Stimulated activated naive B cell treated with anti-CD40 and anti-IgM and Interleukin-4, amounts not matched to agents 10 μg/mL and 1 μg/mL and 100 μg/mL, for 72 hours (primary cell): ENCODE measurements at places on chromosomes 4 and X.
A peak's percentile ranks its signal among the peaks of the same experiment; 100 is the strongest.

GRCh38 chr4:91114386-91114785 lies 987.2 kb downstream of the CCSER1 start:
- no peak for DNase-seq

DNA sequence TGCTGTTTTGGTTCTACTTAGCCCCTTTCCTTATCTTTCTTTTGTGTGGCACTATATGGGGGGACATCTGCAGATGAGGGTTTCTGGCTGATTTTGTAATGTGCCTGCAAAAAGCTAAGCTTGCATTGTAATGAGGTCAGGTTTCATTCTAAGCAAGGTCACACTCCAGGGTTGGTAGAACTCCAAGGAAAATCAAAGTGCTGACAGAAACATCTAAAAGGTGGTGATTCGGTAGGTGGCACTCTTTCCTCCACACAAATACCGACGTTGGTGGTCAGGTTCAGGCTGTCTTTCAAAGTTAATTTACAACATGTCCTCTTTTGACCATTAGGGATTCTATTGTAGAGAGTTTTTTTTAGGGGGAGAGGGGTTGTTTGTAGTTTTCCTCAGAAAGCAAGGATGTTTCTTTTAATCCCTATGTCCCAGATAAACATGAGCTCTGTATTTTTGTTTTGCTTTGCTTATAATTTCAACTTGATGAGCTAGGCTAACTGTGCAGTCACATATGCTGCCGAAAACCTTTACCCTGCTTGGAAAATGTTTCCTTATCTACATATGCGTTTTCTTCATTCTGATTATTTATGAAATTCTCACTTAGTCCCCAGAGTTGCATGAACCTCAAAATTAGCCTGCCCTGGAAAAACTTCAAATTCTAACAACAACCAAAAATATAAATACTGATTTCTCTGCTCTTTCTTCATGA lies 434.2 kb downstream of the PPARGC1A start:
- DNase-seq = no peak

- DNase-seq = no peak
Measured at GRCh38 chrX:112051576-112051975, 31.0 kb downstream of the TRPC5 start.

DNA sequence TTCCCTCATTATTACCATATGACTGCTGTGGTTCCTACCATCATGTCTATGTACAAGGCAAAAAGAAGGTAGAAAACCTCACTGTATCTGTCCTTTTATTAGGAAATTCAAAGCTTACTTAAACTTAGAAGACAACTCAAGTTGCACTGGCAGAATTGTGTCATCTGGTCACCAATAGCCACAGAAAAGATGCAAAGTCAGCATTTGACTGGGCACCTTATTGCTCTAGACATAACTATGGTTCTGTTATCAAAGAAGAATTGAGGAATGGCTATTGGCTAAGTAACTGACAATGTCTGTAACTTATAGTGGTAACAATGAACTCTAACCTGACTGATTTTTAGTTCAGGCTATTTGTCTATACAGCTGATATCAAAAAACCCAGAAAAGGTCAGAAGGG lies 45.3 kb downstream of the MAP9 start:
- no peak for DNase-seq

GRCh38 chr4:119212964-119213606 lies 572 bp downstream of the USP53 start:
- peak; percentile 71 for DNase-seq

- no peak for DNase-seq
Measured at GRCh38 chr4:102560115-102560514, 59.0 kb downstream of the NFKB1 start.

- no peak for DNase-seq
Measured at GRCh38 chrX:127572471-127572870, 479.7 kb downstream of the ACTRT1 start.

DNA sequence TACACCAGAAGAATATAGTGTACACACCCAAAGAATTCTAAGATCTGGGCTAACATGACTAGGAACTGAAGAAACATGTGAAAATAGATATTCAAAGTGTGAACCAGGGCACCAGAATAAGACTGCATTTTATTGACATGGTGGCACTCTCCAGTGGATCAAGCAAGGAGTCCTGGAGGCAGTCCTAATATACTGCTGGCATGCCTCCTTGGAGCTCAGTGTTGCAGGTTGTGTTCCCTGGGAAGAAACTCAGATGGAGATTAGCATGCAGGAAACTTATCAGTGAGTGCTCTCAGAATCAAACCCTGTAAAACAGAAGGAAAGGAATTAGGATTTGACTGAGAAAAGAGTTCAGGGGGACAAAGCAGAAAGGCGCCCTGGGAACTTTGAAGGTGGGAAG lies 105.1 kb downstream of the CXCL13 start:
- DNase-seq = no peak

- DNase-seq = no peak
Measured at GRCh38 chrX:13786048-13786447, 30.8 kb downstream of the GPM6B start.

- no peak for DNase-seq
Measured at GRCh38 chrX:131034063-131034462, 24.1 kb upstream of the ARHGAP36 start.

DNA sequence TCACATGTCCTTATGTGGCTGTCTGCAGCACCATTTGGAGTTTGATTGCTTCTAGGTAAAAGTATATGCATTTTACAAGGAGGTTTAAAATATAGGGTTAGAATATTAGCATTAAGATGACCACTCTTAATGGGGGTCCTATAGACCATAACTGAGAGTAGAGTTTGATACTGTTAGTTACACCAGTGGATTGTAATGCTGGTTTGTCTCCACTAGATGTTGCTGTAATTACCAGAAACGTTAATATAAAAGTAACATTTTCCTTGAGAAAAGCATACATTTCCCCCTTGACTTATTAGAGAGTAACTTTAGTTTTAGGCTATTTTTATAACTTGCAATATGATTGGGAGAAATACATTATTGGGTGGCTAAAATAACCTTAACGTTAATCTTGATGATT lies 93.0 kb downstream of the ZXDA start:
- DNase-seq = no peak

GRCh38 chr4:107497054-107497453 lies 223.0 kb downstream of the PAPSS1 start:
- DNase-seq = no peak

GRCh38 chr4:93828332-93828994 lies at the start of gene ATOH1:
Gene ATOH1 (plus strand): TSS chr4:93828753. CDS start chr4:93828927, 174 bp downstream.
- no peak for DNase-seq

DNA sequence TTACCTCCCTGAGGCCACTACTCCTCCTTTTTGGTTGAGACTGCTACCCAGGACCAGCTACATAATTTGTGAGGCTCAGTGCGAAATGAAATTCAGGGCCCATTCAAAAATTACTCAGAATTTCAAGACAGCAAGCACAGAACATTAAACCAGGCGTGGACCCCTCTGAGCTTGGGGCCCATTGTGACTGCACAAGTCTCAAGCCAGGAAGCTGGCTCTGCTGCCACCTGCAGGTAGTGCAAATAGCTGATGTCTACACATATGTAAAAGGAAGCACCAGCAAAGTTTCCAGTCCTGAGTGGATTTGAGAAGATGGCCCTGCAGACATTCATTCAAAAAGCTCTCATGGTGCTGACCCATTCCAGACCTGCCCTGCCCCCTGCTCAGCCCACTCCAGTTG lies 213.4 kb upstream of the LNX1 start:
- DNase-seq = no peak

DNA sequence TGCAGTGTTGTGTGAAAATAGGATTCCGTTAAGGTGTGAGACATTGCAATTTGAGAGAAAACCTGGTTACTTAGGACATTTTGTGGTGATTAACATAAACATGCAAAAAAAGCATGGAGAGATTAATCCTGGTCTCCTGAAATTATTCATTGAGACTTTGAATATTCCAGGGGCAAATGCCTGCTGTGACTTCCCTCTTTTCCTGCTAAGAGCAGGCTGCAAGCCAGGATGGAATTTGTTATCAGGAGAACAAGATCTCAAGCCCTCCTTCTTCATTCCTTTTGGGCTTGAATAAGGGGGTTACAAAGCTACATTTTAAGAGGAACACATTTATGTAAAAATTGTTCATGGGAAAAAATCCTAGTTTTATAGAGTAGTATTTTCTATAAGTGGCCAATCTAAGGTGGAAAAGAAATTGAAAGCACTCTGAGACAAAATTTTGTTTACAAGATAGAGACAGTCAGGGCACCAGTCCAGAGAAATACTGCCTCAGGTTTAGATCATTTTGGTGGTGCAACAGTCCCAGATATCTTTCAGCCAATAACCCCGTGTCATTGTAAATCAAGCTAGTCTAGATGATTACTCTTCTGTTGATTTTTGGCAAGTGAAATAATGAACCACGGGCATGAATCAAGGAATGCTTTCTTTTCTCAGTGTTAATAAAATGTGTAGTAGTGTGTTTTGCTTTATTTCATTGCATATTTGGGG lies 1528.3 kb upstream of the AGA start:
- DNase-seq = no peak

GRCh38 chr4:184217634-184218033 lies at the start of gene ENPP6:
Gene ENPP6 (minus strand): TSS chr4:184217873. CDS start chr4:184217819, 54 bp downstream.
- DNase-seq = no peak

- no peak for DNase-seq
Measured at GRCh38 chr4:186037692-186038658, 31.0 kb upstream of the TLR3 start.

DNA sequence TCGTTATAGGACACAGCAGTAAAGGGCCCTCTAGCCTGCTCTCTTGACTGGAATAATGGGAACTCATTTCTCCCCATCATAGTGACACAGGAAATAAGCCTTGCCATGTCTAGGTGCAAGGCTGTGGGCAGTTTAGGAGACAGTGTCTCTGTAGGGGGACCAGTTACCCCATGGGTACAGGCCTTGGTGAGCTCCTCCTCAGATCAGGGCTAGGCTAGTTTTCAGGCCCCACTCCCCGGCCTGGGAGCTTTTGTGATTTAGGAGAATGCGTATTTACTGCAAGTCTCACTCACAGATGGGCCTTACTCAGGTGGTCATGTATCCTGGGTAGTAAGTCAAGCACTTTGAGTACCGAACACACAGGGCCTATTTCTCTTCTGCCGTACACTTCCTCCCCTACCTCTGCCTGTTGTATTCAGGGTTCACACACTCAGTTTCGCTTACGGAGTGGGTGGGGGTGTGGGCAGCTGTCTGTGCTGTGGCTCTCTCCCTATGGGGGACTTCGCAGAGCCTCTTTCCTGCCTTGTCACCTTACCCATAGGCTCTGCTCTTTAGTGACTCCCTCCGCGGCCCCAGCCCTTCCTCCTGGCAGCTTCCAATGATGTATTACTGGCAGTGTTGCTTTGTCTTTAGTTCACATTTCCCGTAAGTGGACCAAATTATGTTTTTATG lies 34.2 kb downstream of the FAM193A start:
- peak; percentile 38 for DNase-seq

GRCh38 chr4:2254665-2255500 lies 7.0 kb downstream of the MXD4 start:
- no peak for DNase-seq

GRCh38 chrX:84156821-84157220 lies 31.2 kb downstream of the RPS6KA6 start:
- no peak for DNase-seq

- no peak for DNase-seq
Measured at GRCh38 chr4:106418444-106418843, 49.9 kb upstream of the GIMD1 start.

GRCh38 chrX:123943074-123943473 lies 18.4 kb upstream of the STAG2 start:
- DNase-seq = no peak

DNA sequence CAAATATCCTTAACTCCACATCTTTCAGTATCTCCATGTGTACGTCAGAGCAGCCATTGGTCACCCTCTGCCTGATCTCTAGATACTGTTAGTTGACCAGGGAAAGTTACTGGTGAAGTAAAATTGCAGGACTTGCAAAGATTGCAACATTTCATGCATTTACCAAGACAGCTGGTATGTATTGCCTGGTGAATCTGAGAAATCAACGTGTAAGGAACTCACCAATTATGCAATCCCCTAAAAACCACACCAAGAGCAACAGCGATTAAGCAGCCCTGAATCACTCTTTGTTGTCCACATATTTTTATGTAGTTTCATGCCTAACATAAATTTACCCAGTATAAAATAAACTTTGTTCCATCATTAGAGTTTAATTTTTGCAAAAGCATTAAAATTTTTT lies 271.2 kb downstream of the NLGN4X start:
- DNase-seq = no peak

- DNase-seq = no peak
Measured at GRCh38 chr4:109256818-109257217, 45.6 kb downstream of the COL25A1 start.

GRCh38 chrX:70292788-70293187 lies 2.9 kb downstream of the KIF4A start:
- no peak for DNase-seq

- DNase-seq = no peak
Measured at GRCh38 chr4:110224142-110224541, 25.7 kb upstream of the ELOVL6 start.

DNA sequence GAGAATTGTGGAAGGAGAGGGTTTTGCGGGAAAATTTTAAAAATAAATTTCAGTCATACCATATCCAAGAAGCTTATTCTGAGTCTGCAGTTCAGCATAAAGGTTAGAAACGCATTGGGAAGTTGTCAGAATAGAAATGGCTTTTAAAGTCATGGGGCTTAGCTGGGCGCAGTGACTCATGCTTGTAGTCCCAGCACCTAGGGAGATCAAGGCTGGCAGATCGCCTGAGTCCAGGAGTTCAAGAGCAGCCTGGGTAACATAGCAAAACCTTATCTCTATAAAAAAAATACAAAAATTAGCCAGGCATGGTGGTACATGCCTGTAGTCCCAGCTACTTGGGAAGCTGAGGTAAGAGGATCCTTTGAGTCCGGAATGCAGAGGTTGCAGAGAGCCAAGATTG lies 3.9 kb upstream of the PLA2G12A start:
- no peak for DNase-seq

DNA sequence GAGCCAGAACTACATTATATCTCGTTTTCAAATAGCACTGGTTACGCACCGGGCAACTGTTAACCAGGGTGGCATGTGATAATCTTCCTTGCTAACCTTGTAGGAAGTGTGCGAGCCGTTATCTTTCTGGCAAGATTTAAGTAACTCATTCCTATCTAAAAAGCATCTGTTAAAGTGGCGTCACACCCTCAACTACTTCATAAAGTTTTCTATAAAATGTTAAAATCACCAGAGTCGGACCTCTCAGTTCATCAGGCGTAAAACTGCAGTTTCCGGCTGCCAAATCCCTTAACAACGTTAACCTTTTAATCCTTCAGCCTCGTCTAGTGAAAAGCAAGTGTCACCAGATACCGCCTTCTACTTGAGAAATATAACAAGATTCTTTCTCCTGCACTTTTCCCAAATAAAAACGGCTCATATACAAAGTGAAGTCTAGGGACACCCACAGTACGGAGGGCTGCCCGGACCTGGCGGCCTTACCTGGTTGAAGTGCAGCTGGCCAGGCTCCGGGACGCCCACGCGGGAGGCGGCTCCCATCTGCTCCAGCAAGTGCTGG lies 1.2 kb downstream of the SLC39A8 start:
- DNase-seq = no peak

- no peak for DNase-seq
Measured at GRCh38 chrX:38347136-38347535, 5.3 kb upstream of the OTC start.

- no peak for DNase-seq
Measured at GRCh38 chr4:166324321-166324720, 451.3 kb downstream of the TLL1 start.
